Keratinocyte (primary cell): ENCODE measurements at places on chromosomes 4 and X. TPM values are rescaled to one million over a fixed set of nuclear protein-coding genes. Genes with fewer than 3 reads are reported as not detected.

The PCDH11X gene
- polyA plus RNA-seq: 0.01 TPM in 1 of 3 replicates, not detected in the others

GRCh38 chrX:39688576-39689375, 409.0 kb downstream of the BCOR start:
- peaks cover 3% of the 10 kb centered on the region for H3K4me1 ChIP-seq
- H3K27ac ChIP-seq: no peak overlapping the region
- H3K27me3 ChIP-seq: peaks cover 23% of the 10 kb centered on the region
- no peak overlapping the region for H3K4me3 ChIP-seq
- no peak for DNase-seq

DNA sequence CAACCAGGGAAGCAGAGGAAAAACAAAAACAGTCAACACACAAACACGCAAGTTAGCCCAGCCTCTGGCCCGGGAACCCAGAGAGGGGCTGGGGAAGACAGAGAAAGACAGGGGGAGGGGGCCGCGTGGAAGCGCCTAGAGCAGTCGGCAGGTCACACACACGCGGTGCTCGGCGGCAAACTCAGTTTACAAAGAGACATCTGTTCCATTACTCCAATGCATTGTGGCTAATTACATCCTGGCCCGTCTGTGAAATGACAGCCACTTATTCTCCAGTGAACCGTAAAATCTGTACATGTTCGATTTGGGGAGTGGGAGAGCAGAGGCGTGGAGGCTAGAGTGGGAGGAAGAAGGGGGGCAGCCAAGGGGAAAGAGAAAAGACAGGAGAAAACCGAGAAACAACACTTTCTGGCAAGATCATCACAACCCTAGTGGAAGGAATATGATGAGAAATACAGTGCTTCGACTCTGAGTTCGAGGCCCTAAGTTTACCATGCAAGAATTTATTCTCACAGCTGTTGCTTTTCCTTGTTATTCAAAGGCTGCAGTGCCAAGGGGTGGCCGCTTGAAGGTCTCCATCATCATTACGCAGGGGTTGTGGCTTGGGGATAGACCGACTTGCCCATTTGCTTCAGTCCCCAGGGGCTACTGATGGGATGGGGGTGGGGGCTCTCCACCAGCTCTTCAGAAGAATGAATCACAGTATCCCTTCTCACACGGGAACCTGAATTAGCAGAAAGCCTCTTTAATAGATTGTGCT, 167.7 kb downstream of the MGST2 start:
- no peak for DNase-seq
- no peak overlapping the region for H3K27ac ChIP-seq
- H3K4me1 ChIP-seq: no peaks in the 10 kb centered on the region
- H3K36me3 ChIP-seq: no peaks in the 10 kb centered on the region
- no peaks in the 10 kb centered on the region for H3K27me3 ChIP-seq

The MAGEA8 gene
- polyA plus RNA-seq: not detected in 3 replicates

DNA sequence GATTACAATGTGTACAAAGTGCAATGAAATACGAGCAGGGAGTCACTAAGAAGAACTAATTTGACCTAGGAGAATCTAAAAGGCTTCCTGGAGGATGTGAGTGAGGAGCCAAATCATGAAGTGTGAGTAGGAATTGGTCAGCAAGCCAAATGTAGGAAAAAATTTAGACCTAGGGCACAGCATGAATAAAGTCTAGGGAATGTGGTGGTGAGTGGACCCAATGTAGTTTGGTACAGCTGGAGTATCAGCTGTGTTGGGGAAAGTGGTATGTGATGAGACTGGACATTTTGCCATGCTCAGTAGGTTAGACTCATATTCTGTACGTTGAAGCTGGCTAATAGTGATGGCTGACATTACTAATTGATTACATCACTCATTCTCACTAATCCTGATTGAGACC, 191.0 kb downstream of the AFF2 start:
- no peak for DNase-seq
- H3K27ac ChIP-seq: no peak overlapping the region
- no peaks in the 10 kb centered on the region for H3K4me1 ChIP-seq
- no peaks in the 10 kb centered on the region for H3K27me3 ChIP-seq
- no peaks in the 10 kb centered on the region for H3K36me3 ChIP-seq

GRCh38 chr4:66062921-66063320, 392.6 kb upstream of the EPHA5 start:
- DNase-seq: no peak
- H3K27ac ChIP-seq: no peak overlapping the region
- H3K36me3 ChIP-seq: no peaks in the 10 kb centered on the region
- H3K4me1 ChIP-seq: no peaks in the 10 kb centered on the region
- no peak overlapping the region for H3K4me3 ChIP-seq
- H3K27me3 ChIP-seq: no peaks in the 10 kb centered on the region

The KDM6A gene
- 33.5 to 64.2 TPM (median 59.9 TPM) in 3 replicates for polyA plus RNA-seq

DNA sequence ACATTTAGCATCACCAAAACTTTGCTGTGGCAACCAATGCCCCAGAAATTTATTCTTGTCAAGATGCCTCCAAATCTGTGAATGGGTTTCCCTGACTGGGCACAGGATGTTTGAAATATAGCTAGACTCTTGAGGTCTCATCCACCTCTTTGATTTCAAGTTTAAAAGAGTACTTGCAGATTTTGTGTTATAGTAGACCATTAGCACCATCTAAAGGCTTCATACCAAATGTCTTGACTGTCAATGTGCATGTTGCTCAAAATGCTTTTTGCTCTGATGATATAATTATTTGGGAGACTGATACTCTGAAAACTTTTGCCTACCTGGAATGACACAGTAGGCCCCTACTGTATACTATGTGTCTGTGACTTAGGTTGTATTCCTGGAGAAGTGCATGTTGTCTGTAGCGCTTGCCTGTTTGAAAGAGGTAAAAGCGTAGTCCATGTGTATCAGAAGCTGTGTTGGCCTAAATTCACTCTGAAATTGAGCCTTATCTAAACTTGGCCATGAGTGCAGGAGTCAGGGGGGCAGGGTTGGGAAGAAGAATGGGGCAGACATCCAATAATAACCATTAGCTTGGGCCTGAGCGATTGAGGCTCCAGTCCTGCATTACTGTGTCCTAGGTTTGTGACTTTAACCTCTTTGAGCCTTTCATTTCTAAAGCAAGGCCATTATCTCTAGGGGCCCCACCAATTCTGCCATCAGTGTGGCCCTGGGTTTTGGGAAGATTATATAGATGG, 33.8 kb downstream of the NDP start:
- DNase-seq: no peak
- no peak overlapping the region for H3K4me3 ChIP-seq
- H3K27ac ChIP-seq: no peak overlapping the region
- peaks cover 7% of the 10 kb centered on the region for H3K4me1 ChIP-seq
- H3K36me3 ChIP-seq: no peaks in the 10 kb centered on the region
- peaks cover 3% of the 10 kb centered on the region for H3K27me3 ChIP-seq

DNA sequence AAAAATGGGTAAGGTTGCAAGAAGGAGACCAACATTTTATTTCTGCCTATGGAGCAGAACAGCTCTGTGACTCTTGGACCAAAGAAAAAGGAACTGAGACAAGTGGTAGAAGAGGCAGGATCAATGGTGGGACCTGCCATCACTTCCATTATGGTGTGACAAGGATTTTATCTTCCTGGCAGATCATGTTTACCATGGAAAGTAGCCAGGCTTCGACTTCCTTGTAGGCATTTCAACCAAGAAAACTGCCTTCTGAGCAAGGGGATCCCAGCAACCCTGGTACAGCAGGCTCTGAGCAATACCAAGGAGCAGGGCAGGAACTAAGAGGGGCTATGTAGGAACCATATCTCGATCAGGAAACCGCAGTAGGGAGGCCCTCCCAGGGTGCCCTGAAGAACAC, 317.4 kb downstream of the IQCM start:
- no peaks in the 10 kb centered on the region for H3K27me3 ChIP-seq
- no peaks in the 10 kb centered on the region for H3K4me1 ChIP-seq
- no peaks in the 10 kb centered on the region for H3K36me3 ChIP-seq
- no peak overlapping the region for H3K27ac ChIP-seq

The ZCCHC18 gene
- 0.12 to 0.16 TPM in 2 of 3 replicates, not detected in the other for polyA plus RNA-seq

The NDNF gene
- polyA plus RNA-seq: not detected in 3 replicates

GRCh38 chrX:138026211-138026610, 460.3 kb downstream of the ZIC3 start:
- no peaks in the 10 kb centered on the region for H3K4me1 ChIP-seq
- no peaks in the 10 kb centered on the region for H3K27me3 ChIP-seq
- H3K27ac ChIP-seq: no peak overlapping the region
- no peaks in the 10 kb centered on the region for H3K36me3 ChIP-seq
- H3K4me3 ChIP-seq: no peak overlapping the region
- DNase-seq: no peak

GRCh38 chrX:153782313-153782712, 1.5 kb downstream of the SRPK3 start:
- H3K27ac ChIP-seq: no peak overlapping the region
- H3K4me1 ChIP-seq: peaks cover 7% of the 10 kb centered on the region
- no peak for DNase-seq
- no peak overlapping the region for H3K4me3 ChIP-seq
- H3K27me3 ChIP-seq: no peaks in the 10 kb centered on the region

GRCh38 chr4:15677507-15677988, 4.1 kb upstream of the FAM200B start:
- H3K27me3 ChIP-seq: no peaks in the 10 kb centered on the region
- peak overlapping the region; percentile 32 for H3K4me3 ChIP-seq
- H3K27ac ChIP-seq: peak overlapping the region; percentile 85

The FHDC1 gene
- 0.96 to 2.1 TPM (median 1.6 TPM) in 3 replicates for polyA plus RNA-seq

GRCh38 chr4:76811604-76812412, 86.1 kb downstream of the SOWAHB start:
- H3K27me3 ChIP-seq: no peaks in the 10 kb centered on the region
- no peak for DNase-seq
- H3K36me3 ChIP-seq: no peaks in the 10 kb centered on the region
- H3K27ac ChIP-seq: no peak overlapping the region
- no peaks in the 10 kb centered on the region for H3K4me1 ChIP-seq
- no peak overlapping the region for H3K4me3 ChIP-seq

DNA sequence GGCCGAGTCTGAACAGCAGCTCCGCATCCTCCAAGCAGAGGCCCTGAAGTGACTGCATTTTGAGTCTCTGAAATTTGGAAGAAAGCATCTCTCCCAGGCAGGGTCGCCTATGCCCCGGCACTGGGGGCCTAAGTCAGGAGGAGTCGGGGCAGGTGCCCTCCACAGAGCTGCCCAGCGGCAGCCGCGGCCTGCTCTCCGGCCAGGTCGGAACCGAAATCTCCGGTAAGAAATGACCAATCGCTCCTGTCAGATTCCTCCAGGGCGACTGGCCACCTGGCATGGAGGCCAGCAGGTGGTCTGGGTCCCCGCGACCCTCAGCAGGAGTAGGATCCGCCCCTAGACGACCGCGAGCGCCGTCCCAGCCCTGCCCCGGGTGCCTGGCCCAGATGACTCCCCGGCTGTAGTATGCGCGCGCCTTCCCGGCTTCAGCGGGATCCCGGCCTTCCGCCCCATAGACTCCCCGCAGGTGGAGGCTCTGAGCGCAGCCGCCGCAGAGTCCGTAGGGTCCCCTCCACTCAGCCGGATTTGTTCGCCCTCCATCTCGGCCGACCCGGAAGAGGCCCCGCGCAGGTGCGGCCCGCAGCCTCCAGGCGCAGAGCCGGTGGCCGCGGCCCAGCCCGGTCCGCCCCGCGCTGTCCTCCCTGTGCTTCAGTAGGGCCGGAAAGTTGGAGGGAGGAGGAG, 1.5 kb downstream of the NKX1-1 start:
- no peak for DNase-seq
- no peaks in the 10 kb centered on the region for H3K36me3 ChIP-seq
- H3K4me3 ChIP-seq: no peak overlapping the region
- no peak overlapping the region for H3K27ac ChIP-seq

- H3K27ac ChIP-seq: no peak overlapping the region
- H3K4me3 ChIP-seq: no peak overlapping the region
- H3K4me1 ChIP-seq: no peaks in the 10 kb centered on the region
- H3K27me3 ChIP-seq: no peaks in the 10 kb centered on the region
- DNase-seq: no peak
These were observed 725.0 kb downstream of the CCSER1 start for GRCh38 chr4:90852237-90852636.

DNA sequence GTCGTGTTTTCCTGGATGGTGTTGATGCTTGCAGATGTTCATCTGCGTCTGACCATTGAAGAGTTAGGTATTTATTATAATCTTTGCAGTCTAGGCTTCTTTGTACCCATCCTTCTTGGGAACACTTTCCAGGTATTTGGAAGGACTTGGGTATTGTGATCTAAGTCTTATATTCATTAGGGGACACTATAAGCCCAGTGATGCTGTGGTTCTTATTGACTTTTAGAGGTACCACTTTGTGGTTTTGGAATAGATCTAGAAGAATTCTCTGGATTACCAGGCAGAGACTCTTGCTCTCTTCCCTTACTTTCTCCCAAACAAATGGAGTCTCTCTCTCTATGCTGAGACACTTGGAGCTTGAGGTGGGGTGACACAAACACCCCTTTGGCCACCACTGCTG, 41.6 kb downstream of the AFM start:
- no peaks in the 10 kb centered on the region for H3K27me3 ChIP-seq
- no peak for DNase-seq
- no peaks in the 10 kb centered on the region for H3K36me3 ChIP-seq
- no peaks in the 10 kb centered on the region for H3K4me1 ChIP-seq
- H3K27ac ChIP-seq: no peak overlapping the region
- H3K4me3 ChIP-seq: no peak overlapping the region

DNA sequence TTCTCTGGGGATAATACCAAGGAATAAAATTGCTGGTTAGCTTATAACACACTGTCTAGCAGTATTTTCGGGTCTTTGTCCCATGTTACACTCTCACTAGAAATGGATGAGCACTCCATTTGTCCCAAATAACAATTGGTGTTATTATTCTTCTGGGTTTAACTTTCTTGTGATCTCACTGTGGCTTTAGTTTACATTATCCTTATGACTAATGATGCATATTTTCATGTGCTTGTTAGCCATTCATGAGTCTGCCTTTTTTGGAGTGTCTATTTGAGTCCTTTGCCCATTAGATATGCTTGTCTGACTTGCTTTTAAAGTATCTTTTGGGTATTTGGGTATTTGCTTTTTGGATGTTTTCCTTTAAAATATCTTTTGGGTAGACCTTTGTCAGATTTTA, 372.9 kb upstream of the TENM3 start:
- no peak overlapping the region for H3K27ac ChIP-seq
- H3K36me3 ChIP-seq: no peaks in the 10 kb centered on the region
- no peaks in the 10 kb centered on the region for H3K27me3 ChIP-seq

The ERCC6L gene
- 0.52 to 4.1 TPM (median 3.4 TPM) in 3 replicates for polyA plus RNA-seq

GRCh38 chr4:52058275-52058674, 7.2 kb downstream of the SPATA18 start:
- no peak overlapping the region for H3K27ac ChIP-seq
- peaks cover 21% of the 10 kb centered on the region for H3K4me1 ChIP-seq
- H3K4me3 ChIP-seq: no peak overlapping the region
- no peak for DNase-seq

DNA sequence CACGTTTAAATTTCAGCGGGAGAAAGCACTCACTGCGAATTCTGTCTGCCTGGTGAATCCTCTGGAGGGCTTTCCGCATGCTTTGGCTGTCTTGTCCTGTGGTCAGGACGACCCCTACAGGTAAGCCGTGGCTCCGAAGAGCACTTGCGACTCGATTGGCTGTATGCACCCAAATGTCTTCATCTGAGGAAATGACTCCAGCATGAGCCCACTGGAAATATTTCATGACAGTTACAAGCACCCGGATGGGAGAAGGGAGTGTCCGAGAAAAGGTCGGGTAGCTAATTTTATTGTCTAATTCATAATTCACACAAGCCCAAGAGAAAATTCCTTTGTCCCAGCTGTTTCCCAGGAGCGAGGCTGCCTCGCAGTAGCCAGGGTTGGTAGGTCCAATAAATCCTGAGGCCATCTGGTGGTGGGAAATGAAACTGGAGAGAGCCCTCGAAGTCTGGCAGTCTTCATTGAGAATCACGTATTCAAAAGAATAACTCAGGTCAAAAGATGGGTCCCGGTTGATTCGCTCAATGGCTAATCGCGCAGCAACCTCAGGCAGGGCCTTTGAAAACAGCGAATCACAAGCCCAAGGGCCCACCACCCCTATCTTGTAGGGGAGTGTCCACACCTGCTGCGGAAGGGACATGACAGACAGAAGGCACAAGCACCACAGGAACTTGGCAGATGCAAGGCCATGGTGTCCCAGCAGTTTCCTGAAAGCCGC, 6.6 kb downstream of the GUCY2F start:
- peaks cover 7% of the 10 kb centered on the region for H3K27me3 ChIP-seq
- no peaks in the 10 kb centered on the region for H3K4me1 ChIP-seq
- H3K27ac ChIP-seq: no peak overlapping the region
- no peaks in the 10 kb centered on the region for H3K36me3 ChIP-seq
